ENCODE measurements at places on chromosomes 4 and X.

GRCh38 chrX:45344594-45344993, 143.9 kb upstream of the DIPK2B start:
- no peak for DNase-seq

GRCh38 chrX:2614911-2615310, 76.2 kb upstream of the CD99 start:
- no peak for DNase-seq

DNA sequence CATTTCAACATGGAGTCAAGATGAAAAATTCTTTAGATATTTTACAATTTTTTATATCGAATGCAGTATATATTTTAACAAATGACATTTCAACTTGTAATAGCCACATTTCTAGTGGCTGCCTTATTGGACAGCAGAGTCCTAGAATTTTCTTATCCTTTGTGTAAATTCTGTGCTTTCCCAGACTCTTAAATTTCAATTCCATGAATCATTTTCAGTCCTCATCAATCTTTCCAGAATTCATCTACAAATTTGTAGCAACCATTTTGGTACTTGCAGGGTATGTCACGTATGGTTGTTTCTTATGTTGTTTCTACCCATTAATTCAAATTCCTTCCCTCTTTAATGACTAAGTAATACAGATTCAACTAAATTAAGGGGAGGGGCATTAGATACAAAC, 2.7 kb downstream of the PAICS start:
- DNase-seq = no peak

DNA sequence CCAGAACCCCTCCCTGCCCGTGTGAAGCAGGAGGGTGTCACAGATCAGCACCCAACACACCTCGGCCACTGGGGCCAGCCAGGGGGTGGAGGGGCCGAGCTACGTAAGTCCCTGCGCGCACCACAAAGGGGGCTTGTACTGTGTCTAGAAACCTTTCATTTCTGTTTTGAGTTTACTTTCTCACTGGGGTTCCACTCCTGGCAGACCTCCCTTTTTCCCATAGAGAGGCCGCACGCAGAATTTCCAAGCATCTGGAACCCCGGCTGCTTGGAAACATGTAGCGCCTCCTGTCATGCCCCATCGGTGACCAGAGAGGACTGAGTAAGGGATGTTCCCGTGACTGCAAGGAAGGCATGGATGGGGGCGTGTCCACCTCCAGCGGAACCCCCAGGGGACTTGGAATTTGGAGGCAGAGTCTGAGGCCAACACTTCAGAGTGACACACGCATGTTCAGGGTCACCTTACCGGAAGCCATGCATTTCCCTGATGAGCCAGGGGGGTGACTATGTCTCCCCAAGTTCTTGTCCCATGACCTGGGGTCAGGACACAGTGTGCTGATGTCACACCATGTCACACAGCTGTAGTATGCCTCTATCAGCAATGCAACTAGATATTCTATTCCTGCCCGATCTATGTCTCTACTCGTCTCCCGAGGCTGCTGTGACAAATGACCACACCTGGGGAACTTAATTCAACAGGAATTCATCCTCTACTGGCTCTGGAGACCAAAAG, 105.3 kb downstream of the DHRSX start:
- no peak for DNase-seq

DNA sequence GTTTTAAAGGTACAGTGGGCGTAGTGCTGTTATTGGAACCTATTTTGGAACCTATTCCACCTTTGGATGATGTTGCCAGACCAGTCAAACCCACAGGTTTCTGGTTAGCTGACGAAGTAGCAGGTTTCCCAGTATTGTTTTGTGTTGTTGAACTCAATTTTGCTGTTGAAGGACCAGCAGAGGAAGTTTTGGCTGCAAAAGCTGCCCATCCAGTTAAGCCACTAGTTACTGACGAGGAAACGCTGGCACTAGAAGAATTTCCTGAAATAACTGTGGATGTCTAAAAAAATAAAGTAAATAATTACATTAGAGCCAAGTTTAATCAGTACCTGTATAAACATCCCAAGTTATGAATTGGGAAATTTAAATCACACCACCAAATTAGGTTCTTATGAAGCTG, 25.5 kb downstream of the INTS12 start:
- no peak for DNase-seq

- DNase-seq = no peak
Measured at GRCh38 chr4:138087066-138087719, 155.0 kb downstream of the SLC7A11 start.

- DNase-seq = no peak
Measured at GRCh38 chr4:89283226-89284009, 24.2 kb downstream of the GPRIN3 start.

- DNase-seq = no peak
Measured at GRCh38 chr4:17366496-17366895, 145.4 kb downstream of the QDPR start.

DNA sequence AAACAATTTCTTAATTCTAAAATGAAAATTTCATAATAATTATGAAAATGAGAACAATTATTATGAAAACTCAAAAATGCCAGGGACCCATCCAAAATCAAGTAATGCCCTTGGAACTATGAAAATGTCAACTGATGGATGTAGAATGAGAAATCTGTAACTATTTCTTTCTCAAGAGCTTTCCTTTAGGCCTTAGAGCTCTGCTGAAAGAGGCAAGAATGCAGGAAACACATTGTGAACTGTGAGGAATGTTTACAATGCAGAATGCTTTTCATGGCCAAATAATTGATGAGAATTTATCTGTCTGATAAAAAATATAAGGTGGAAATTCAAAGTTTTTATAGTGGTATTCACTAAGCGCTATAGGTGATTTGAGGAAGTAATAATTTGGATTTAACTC, 207.1 kb upstream of the PCDH18 start:
- no peak for DNase-seq

- no peak for DNase-seq
Measured at GRCh38 chrX:46865281-46865680, 28.4 kb downstream of the RP2 start.

GRCh38 chr4:1756893-1757779, 35.8 kb downstream of the TACC3 start:
- DNase-seq = no peak

DNA sequence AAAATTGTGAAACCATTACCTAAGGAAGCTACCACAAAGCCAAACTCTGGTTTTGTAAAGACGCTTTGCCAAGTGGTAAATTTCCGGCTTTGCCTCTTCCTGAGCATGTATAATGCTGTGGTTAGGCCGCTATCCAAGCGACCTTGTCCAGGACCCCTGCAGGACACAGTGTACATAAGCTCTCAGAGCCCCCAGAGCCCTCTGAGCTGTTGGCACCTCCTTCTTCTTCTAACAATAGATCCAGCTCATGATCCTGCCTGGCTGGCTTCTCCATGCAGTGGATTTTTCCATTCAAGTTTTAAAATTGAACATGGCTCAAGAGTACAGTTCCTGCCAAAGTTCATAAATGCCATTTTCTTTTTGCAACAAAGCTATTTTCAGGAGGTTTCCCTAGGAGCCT, 326.7 kb downstream of the MAPK10 start:
- DNase-seq = no peak

- DNase-seq = no peak
Measured at GRCh38 chr4:107625391-107625902, 94.6 kb downstream of the PAPSS1 start.

DNA sequence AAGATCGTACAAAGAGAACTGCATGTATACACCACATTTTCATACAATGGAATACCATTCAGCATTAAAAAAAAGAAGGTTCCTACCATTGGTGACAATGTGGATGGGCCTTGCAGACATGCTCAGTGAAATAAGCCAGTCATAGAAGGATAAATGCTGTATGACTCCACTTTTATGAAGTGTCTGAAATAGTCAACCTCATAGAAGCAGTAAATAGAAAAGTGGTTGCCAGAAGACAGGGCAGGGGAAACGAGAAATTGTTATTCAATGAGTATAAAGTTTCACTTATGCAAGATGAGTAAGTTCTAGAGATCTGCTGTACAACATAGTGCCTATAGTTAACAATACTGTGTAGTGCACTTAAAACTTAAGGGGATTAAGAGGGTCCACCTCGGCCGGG, 257.5 kb upstream of the FTHL17 start:
- no peak for DNase-seq

GRCh38 chr4:140095694-140096482, 58.1 kb downstream of the MAML3 start:
- DNase-seq = peak; percentile 30

- DNase-seq = no peak
Measured at GRCh38 chr4:112377594-112378242, 80.5 kb downstream of the ALPK1 start.

DNA sequence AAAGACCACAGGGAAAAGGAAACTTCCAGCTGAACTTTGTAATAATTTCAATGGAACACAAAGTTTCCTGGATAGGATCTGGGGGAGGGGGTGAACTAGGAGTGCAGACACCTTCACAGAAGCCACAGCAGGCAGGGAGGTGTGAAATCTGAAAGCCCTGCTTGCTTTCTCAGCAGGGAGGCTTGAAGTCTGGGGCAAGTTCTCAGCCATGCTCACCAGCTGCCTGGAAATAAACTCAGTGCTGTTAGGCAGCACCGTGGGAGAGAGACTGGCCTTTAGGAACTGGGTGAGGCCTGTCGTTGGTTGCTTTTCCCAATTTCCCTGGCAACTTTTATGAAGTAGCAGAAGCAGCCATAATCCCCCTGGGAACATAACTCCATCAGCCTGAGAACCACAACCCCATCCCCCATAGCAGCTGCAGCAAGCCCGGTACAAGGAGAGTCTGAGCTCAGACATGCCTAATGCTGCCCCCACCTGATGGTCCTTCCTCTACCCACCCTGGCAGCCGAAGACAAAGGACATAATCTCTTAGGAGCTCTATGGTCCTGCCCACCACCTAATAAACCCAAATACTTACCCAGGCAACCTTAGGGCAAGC, 39.2 kb upstream of the NMU start:
- no peak for DNase-seq

GRCh38 chrX:72306851-72307645, 1.3 kb upstream of the CITED1 start:
- no peak for DNase-seq

GRCh38 chrX:32195611-32196010, 1015.7 kb downstream of the DMD start:
- DNase-seq = no peak

DNA sequence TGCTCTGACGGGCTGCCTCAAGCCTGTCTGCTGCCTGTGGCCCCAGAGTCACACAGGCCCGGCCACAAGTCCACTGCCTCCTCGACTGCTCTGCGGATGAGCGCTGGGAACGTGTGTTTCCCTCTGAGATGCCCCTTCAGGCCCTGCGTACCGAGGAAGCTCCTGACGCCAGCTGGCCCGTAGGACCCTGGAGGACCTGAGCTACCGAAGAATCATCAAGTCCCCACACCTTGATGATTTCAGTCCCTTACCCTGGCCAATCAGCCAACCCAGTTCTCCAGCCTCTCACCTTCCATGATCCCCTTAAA, 96.6 kb upstream of the LRPAP1 start:
- DNase-seq = no peak

DNA sequence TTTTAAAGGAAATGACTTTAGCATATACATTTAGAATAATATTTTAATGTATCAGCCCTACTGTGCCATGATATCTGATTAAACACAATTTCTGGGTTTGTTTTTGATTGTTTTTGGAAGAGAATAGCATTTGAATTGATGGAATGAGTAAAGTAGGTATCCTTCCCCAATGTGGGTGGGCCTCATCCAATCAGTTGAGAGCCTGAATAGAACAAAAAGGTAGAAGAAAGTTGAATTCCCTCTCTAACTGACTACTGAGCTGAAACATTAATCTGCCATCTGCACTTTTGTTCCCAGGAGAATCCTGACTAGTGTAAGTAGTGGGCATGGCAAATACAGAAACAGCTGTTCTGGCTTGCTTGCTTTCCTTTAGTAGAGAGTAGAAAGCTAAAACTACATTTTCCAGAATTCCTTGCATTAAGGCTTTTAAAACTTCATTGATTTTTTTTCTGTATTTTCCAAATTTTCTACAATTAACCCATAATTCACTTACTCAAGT, 9.7 kb upstream of the SEC24D start:
- no peak for DNase-seq

- DNase-seq = no peak
Measured at GRCh38 chr4:37188100-37188499, 56.4 kb upstream of the NWD2 start.

DNA sequence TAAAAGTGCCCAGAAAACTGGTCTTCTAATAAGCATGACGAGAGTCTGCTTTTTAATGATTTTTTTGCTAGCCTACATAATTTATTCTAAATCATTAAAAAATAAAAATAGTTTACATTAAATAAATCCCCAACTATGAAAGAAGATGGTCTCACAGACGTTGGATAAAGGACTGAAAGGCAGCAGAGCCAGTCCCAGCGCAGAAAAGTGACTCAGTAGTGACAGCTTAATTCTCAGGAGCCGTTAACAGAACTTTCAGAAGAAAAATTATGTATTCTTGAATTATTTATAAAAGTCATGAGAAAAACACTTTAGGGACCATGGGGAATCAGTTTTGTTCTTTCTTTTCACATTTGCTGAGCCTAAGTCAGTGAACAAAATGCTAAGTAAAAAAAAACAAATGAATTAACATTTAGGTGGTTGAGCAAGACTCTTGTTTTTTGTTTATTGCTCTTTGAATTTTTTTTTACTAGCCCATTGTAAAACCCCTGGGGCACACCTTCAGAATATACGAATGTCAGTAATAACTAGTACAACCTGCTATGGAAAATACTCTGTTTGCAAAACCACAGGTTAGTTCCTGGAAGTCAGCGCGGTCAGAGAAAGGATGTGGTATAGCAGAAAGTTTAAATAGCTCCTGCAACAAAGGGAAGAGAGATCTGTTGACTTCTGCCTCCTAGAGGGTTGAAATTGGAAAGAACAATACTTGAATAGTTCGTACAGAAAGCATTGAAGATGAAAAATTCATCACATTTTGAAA, 50.4 kb upstream of the CCDC160 start:
- DNase-seq = no peak

DNA sequence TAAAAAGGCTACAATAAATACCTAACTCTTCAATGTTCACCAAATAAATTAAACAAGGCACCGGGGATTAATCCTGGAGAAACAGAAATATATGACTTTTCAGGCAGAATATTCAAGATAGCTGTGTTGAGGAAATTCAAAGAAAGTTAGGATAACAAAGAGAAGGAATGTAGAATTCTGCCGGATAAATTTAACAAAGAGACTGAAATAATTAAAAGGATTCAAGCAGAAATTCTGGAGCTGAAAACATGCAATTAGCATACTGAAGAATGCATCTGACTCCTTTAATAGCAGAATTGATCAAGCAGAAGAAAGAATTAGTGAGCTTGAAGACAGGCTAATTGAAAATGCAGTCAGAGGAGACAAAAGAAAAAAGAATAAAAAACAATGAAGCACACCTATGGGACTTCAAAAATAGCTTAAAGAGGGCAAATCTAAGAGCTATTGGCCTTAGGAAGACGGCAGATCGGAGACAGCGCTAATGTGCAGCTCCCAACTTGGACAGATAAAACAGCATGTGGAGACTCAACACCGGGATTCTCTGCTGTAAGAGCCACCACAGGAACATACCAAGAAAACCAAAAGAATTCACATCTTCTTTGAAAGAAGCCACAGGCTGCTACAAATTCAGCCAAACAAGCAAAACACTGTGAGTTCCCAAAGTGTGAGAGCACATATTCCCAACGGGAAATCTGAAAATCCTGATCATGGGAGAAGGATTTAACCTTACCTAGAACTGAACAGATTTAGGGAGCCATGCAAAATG, 1290.9 kb downstream of the PCDH18 start:
- DNase-seq = no peak

- no peak for DNase-seq
Measured at GRCh38 chr4:143514901-143515300, 1.4 kb downstream of the SMARCA5 start.

- no peak for DNase-seq
Measured at GRCh38 chrX:9681422-9681821, 84.2 kb downstream of the GPR143 start.

Data from activated T-helper 1 cell treated with anti-CD3 and anti-CD28 coated beads, Interleukin-2, amount 50 U/mL, for 16 hours (primary cell).